Stimulated activated CD8-positive, alpha-beta memory T cell treated with anti-CD3 and anti-CD28 coated beads, Interleukin-4, amount 100 ng/mL, for 4 hours (primary cell): ENCODE measurements at places on chromosomes 3 and 15.

- no peak for DNase-seq
These were observed 44.0 kb downstream of the NUP210 start for GRCh38 chr3:13376091-13376490.

GRCh38 chr3:55207744-55208143 lies 279.4 kb downstream of the WNT5A start:
- DNase-seq, result no peak

GRCh38 chr3:9600597-9600996 lies 47.0 kb upstream of the LHFPL4 start:
- no peak for DNase-seq

DNA sequence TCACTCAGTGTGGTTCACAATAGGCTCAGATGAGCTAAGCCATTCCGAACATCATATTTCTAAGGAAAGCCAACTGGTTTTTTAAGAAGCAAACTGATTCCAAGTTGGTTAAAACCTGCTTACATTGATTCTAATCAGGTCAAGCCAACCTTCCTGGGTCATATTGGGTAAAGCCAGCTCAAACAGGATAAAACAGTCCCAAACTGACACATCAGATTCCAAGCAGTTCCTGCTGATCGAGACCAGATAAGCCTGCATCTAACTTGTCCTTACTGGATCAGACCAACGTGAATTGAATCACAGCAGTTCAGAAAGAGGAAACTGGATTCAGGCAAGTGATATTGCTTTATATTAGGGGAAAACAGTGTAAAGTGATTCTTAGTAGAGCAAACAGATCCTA lies 18.6 kb upstream of the THSD4 start:
- DNase-seq, result no peak

DNA sequence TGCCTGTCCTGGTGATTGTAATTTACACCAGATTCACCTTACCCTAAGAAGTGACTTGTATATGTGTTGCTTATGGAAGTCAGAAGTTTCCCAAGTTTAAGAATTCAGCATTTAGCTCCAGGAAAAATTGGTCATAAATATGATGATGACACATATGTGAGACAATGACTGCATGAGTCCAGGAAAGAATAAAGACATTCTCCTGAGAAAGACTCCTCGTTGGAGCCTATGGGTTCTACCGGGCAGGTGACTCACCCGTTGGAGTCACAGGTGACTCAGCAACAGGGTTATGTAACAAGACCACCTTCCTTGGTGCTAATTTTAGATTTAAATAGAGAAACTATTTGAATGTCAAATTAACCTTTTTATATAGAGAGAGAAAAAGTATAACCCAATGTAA lies 662.4 kb downstream of the FHIT start:
- no peak for DNase-seq

- DNase-seq, result no peak
These were observed 133.2 kb upstream of the DPH6 start for GRCh38 chr15:35679186-35679585.

DNA sequence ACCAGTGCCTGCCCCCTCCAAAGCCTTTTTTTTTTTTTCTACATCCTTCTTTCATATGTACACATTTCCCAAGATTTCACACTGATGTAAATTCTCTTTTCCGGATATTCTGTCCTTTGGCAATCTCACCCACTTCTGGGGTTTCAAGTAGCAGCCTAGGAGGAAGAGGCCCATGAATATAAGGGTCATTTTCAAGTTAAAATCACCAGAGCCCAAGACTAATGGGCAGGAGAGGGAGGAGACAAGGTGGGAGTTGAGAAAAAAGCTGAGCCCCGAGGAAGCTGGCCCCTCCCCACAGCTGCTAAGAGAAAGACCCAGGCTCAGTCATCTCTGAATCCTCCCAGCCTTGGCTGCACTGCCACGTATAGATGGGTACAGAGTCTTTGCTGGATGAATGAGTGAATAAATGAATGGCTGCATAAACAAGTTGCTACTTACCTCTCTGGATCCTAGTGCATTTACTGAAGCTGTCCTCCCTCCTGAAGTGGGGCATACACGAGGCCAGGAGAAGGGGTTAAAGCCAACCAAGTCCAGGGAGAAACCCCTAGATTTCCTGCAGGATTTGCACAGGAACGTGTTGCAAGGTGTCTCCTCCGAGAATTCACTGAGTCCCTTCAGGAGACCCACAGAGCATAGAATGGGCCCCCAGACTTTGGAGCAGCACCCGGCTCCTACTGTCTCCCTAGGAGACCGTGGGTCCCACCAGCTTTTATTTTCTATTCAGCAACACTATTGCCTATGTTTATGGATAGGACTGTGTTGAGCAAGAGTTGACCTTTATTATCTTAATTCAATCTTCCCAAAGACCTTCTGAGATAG lies 100.8 kb upstream of the LIPC start:
- DNase-seq, result no peak

- DNase-seq, result no peak
These were observed 2.9 kb upstream of the MANF start for GRCh38 chr3:51382076-51382745.

DNA sequence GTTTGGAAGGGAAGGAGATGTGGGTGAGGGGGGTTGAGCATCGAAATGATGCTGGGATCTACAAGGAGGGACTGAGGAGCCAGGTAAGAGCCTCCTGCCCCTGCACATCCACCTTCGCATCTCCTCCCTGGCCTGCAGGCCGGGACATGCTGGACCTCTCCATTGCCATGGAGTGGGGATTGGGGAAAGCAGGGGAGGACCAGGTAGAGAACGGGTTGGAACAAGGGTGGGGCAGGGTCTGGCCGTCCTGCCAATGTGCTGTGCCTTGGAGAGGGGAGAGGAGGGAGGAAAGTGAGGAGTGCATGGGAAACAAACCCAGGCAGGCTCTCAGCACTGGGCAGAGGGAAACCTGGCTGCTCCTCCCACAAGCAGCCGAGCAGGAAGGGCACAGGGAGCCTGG lies 10.6 kb downstream of the PLA2G4B start:
- DNase-seq, result no peak

DNA sequence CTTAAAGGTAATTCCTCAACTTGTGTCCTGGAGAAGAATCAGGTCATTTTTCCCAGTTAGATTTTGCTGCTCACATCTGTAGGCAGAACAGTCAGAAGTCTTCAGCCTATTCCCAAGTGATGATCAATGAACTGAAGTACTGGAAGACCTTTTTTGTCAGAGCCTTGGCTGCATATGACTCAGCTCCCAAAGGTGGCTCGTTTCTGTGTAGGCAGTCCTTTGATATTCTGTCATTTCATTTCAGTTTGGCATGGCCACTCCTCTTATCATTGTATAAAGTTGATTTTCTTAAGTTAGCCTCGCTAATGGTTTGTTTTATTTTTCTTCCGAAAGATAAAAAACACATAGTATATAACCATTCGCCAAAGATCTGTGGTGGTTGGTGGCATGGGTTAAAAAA lies 90.7 kb downstream of the KLHL25 start:
- DNase-seq, result no peak

GRCh38 chr3:175255698-175256097 lies 396.6 kb downstream of the NAALADL2 start:
- no peak for DNase-seq

- no peak for DNase-seq
These were observed 516.3 kb upstream of the CADM2 start for GRCh38 chr3:84442533-84442932.

GRCh38 chr3:109152320-109152719 lies 15.8 kb downstream of the C3orf85 start:
- no peak for DNase-seq
